Stimulated activated CD4-positive, alpha-beta T cell treated with anti-CD3 and anti-CD28 coated beads, Interleukin-15, amount 100 ng/mL, for 24 hours (primary cell): ENCODE measurements at places on chromosomes 7 and 10.
A peak's percentile ranks its signal among the peaks of the same experiment; 100 is the strongest.

- no peak for DNase-seq
Measured at GRCh38 chr10:20601941-20602461, 295.1 kb downstream of the NEBL start.

GRCh38 chr10:23505797-23506465, 67.1 kb downstream of the OTUD1 start:
- no peak for DNase-seq

GRCh38 chr7:2929321-2930201, 85.5 kb upstream of the GNA12 start:
- no peak for DNase-seq

GRCh38 chr10:78178940-78179339, 145.3 kb downstream of the RPS24 start:
- no peak for DNase-seq

DNA sequence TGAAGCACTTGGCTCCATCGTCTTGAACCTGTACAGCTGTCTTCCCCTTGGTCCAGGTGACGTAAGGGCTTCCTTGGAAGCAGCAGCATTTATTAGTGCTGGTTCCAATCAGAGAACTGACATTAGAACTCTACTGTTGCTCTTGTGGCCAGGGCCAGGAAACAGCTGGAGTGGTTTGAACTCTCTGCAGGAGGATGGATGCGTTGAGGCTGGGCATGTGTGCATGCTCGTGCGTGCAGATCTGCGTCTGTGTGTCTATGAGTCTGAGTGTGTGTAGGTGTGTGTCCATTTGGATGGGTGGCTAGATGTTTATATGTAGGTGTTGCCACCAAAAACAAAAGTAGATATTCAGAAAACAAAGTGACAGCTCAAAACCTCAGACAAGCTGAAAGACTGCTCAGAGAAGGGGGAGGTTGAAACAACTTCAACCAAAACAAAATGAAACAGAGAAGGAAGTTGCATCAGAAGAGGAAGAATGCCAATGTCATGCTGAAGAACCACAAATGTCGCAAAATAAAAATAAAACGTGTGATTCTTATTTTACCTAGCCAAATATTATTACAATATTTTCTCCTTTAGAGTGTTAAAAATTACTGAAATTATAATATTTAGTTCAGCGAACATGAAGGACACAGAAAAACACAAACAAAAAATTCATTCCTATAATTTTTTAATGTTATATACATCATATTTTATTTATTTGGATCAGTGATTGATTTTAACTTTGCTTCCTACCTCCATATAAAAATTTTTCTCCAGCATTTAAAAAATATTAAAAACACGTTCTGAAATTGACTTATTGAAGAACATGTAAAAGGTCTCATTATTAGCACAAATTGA, 96.1 kb upstream of the MKLN1 start:
- peak; percentile 62 for DNase-seq

DNA sequence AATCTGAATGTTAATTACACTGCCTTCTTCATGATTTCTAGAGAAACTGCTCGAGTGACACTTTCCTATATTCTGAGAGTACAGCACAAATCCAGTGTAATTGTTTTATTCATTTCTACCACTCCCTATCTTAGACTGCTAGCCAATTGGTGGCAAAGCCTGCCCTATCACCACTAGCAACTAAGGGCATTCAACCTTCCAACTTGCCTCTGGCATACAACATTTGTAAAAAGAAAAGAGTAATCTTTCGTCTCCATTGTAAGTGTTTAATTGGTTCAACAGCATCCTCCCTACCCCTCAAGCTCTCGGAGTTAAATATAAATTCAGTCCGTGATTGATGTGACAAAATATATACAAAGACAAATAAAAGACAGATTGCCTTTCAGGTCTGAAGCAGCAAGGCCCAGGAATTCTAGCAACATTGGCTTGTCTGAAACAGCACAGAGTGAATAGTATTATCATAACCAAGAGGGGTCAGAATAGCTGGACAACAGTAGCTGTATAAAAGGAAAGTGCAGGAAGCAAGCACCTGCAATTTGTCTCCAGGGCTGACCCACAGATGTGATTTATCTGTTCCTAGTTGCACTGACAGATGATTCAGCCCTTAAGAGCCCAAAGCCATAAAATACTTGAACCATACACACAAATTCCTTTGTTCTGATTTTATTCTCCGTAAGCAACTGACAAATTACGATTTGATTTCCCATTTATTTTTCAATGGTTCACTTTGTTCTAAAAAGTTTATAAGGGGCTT, 47.6 kb upstream of the ANKRD1 start:
- DNase-seq: no peak

DNA sequence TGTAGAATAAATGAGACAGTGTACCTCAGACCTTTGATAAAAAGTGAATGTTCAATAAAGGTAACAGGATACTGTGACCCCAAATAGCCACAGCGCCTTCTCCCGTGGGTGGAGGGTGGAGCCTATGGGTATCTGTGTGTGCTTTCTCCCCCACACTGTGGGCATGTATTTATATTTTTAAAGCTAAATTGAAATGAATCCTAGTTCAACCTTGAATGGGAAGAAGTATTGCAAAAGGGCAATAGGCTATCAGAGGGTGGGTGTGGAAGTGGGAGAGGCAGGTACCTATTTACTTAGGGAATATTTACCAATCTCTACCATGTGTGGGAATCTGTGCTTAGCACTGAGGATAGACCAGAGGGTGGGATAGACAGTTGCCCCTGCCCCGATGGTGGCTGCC, 68.9 kb downstream of the PFKFB3 start:
- DNase-seq: peak; percentile 21
